Mesothelial cell of epicardium (in vitro differentiated cells): ENCODE measurements at places on chromosomes 3 and 15.

DNA sequence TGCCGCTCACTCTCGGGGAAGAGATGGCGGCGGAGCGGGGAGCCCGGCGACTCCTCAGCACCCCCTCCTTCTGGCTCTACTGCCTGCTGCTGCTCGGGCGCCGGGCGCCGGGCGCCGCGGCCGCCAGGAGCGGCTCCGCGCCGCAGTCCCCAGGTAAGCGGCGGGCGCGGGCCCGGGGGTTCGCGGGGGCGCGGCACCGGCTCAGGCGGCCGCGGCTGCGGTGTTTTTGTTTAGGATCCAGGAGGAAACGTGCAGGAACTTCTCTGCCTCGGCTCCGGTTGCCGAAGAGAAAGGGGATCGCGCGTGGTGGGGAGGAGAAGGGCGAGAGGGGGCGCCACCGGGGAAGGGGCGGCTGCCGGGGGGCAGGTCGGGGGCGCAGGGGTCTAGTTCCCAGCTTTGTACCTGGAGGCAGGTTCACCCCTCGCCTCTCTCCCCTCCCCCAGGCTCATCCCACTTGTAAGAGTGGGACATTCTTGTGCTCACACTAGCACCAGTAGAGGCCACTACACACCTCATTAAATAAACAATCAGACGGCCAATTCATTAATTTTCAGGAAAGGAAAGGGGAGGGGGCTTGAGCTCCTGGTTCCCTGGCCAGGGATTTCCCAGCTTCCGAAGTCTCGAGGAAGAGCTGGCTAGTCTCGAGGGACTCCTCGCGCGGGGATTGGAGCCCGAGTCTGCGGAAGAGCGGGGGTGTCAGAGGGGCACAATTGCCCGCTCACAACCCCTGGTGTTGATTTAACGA lies 562 bp downstream of the NEO1 start:
- DNase-seq, result peak; percentile 41

DNA sequence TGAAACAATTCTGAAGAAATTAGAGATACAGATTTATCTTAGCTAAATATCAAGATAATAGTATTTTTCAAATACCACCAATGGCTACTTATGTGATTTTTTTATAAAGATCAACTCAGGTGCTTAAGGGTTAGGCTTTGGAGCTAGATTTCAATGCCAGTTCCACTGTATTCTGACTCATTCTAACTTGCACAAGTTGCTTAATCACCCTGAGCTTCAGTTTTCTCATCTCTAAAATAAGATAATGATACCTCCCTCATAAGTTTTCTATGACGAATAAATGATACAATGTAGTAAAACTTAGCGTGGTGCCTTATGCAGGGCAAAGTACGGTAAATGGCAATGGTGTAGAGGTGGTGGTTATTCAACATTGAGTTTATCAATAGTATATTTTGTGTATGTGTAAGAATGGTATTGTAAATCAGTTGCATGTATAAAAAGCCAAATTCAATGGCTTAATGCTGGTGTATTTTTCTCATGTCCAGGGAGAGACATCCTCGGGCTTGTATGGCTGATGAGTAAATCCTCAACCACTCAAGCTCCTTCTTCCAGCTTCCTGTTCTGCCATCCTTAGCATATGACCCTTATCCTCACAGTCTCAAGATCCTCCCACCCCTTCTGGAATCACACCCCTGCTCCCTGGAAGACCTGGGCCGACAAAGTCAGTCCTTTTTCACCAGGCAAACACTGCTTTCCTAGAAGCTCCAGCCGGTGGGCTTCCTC lies 505.9 kb upstream of the CFAP20DC start:
- no peak for DNase-seq

DNA sequence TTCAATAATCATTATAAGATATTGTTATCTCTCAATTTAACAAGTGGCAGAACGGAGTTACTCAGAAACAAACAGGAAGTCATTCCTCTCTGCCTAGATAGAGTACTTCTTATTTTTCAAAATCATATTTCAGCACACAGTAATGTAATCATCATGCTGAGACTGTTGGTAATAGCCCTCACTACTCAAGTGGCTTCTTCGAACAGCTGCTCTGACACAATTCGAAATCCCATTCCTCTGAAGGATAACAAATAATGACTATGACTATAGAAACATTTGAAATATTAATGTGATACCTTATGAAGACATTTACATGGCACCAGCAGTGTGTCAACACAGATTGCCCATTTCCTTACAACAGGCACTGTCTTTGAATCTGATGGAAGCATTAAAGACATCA lies 1249.8 kb downstream of the NSUN3 start:
- no peak for DNase-seq

DNA sequence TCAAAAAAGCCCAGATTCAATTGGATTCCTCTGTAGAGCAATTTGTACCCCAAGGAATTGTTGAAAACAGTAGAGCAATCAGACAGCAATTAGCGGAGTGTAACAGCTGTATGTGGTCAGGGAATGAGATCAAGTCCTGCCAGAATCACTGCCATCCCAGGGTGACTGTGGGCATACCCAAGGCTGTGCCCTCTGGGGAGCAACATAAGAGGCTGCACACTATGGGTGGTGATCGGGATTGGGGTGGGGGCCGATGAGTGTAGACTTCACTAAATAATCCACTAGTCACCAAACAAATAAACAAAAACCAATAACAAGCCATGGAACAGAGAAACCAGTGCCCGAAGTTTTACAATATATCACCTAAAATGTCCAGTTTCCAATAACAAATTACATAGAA lies 12.1 kb upstream of the ELP6 start:
- DNase-seq, result no peak

DNA sequence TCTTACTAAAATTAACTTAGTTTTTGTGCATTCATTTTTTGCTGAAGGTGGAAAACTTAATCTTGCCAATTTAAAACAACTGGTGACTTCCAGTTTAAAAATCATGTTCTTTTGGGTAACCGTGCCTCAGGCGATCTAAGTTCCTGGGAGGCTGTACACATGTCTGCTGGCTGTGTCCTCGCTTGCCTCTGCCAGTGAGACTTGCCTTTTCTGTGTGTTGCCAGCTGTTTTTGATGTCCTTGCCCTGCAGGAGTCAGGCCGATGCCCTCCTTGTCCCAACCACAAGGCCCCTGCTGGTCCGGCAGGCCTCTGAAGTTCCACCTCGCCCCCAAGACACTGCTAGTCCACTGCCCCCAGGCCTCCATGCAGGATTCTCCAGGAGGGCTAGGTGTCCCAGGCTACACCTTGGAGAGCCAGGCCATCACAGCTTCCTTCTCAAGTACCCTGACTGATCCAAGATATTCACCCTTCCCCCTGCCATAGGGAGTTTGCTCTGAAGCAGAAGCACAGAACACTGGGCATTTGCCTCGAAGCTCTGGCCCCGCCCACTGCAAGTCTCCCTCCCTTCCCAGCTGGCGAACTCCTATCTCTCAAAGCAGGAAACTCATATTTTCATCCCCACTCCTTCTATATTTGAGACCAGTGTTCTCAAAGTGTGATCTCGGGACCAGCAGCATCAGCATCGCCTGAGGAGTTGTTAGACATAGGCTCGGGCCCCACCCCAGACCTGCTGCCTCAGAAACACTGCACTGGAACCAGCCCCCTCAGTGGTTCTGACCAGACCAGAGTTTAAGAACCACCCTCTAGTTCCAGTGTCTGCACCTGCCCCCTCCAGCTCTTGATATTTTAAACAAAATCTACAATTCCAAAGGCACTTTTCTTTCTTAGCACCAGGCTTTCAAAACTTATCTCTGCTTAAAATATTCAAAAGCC lies 185.8 kb upstream of the UBE2E1 start:
- DNase-seq, result no peak

GRCh38 chr15:63308947-63309346 lies 31.5 kb downstream of the APH1B start:
- DNase-seq, result no peak

- DNase-seq, result no peak
These were observed 168.1 kb upstream of the STAC start for GRCh38 chr3:36212251-36212650.

DNA sequence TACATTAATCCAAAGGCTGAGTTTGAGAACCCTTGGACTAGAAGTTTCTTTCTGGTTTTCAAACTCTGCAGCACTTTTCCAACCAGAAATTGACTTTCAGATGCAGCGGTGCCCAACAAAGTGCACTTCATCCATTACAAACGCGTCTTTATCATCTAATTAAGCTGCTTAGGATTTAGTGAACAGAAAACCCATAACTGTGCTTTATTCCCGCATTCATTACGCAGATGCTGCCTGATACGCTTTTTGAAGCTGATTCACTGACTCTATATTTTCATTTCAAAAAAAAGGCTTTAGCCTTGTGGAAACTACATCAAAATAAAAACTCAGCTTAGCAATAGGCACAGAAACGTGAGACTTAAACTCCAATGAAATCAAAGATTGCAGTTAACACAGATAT lies 69.8 kb upstream of the CTXND1 start:
- DNase-seq, result no peak

- DNase-seq, result no peak
These were observed 4.5 kb downstream of the RAB7A start for GRCh38 chr3:128730471-128730870.

- DNase-seq, result no peak
These were observed 8.4 kb downstream of the MYO1E start for GRCh38 chr15:59364248-59364647.

- no peak for DNase-seq
These were observed 328.7 kb downstream of the ZBBX start for GRCh38 chr3:167051421-167051820.

DNA sequence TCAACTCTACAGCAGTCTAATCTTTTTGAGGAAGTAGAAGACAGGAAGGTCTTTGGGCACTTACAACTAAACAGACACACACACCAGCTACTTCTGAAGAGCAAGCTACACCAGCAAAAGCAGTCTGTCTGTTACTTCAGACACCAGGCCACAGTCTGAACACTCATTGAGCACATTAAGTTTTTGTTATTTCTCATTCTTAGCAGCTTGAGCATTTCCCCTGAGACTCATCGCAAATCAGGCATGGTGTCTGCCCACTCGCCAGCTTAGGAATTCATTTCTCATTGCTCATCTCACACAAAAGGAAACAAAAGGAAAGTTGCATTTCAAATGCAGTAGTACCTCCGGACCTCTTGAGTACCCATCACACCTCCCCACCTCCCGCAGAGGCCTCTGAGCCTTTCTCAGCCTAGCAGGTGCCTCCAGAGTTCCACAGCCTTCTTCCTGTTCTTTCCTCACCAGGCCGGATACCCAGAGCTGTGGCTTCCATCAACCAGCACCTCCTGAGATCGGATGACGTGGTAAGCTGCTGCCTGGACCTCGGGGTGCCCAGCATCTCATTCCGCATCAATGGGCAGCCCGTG lies 302.0 kb downstream of the RYR3 start:
- no peak for DNase-seq

DNA sequence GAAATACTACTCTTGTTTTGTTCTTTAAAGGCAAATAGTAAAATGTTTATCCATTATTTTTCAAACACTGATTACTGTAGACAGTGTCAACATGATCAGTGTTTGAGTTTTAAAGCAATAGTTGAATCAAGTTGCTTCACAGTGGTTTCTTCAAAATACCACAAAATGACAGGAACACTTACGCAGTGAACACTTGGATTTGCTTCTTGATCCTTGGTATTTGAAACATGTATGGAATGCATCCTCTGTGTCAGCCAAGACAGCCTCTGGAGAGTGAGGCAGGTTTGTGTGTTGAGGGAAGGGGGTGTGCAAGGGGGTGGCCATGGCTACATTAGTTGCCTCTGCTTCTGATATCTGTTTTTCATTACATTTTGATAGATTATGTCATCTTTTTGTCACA lies 413.0 kb downstream of the RBMS3 start:
- DNase-seq, result no peak

DNA sequence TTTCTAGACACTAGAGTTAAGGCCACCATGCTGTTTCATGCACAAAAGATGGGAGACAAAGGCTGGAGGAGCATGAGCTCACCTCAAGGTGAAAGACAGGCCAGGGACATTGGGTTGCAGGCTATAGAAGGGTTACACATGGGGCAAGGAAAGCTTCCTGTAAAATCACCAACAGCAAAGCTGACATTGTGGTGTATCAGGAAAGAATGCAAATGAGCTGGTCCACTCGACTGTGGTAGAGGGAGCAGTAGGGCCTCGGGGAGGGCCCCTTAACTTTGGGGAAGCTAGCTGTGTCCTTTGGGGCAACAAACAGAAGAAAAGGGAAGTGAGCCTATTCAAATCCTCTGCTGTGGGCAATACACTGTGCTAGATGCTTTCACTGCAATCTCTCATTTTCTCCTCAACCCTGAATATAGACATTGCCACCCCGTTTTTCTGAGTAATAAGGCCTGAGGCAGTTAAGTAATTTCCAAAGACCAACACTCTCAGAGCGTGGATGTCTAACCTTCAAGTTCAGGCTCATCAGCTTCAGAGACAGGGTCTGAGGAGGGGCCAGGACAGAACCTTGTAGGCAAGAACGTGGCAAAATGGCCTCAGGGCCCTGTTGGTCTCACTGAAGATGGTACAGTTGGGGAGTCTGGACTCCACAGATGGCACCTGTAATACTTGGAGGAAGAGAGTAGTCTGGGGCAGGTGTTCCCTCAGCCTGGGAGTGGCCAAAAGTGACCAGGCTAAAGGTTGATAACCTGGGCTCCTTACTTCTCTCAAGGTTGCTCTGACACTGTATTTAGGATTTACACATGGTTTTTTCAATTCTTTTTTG lies 24.1 kb downstream of the CX3CR1 start:
- DNase-seq, result no peak

- DNase-seq, result no peak
These were observed 417.3 kb downstream of the OTOL1 start for GRCh38 chr3:161913786-161914389.

GRCh38 chr3:116102037-116102436 lies 343.2 kb downstream of the LSAMP start:
- DNase-seq, result no peak

DNA sequence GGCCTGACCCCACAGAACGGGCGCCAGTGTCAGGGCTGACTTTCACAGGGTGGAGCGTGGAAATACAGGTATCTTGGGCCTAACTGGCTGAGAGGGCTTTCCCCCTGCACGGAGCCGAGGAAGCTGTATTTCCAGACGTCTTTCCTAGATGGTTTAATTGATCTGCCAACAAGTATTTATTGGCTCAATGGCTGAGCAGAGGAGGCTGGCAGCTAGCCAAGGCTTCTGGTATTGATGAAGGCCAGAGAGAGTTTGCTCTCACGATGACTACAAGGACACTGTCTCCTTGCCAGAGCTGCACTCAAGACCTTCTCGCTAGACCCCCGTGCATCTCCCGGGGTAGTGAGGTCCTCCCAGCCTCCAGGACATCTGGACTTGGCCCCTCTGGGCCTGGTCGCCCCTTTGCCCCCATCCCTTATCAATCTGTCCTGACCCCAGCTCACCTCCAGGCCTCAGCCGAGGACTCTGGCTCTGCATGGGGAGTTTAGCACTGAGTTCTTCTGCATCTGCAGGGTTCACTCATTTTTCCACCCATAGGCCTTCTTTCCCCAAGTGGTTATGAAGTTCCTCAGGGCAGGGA lies 20.6 kb downstream of the SPSB4 start:
- DNase-seq, result no peak

- no peak for DNase-seq
These were observed 65.8 kb upstream of the LEKR1 start for GRCh38 chr3:156760333-156760732.

GRCh38 chr3:190322604-190323245 lies 479 bp upstream of the CLDN1 start:
- DNase-seq, result no peak

GRCh38 chr15:72227192-72227586 lies 3.8 kb downstream of the PKM start:
- DNase-seq, result no peak
